ENCODE measurements at places on chromosomes 13 and 19. TPM values are rescaled to one million over a fixed set of nuclear protein-coding genes. Genes with fewer than 3 reads are reported as not detected.

DNA sequence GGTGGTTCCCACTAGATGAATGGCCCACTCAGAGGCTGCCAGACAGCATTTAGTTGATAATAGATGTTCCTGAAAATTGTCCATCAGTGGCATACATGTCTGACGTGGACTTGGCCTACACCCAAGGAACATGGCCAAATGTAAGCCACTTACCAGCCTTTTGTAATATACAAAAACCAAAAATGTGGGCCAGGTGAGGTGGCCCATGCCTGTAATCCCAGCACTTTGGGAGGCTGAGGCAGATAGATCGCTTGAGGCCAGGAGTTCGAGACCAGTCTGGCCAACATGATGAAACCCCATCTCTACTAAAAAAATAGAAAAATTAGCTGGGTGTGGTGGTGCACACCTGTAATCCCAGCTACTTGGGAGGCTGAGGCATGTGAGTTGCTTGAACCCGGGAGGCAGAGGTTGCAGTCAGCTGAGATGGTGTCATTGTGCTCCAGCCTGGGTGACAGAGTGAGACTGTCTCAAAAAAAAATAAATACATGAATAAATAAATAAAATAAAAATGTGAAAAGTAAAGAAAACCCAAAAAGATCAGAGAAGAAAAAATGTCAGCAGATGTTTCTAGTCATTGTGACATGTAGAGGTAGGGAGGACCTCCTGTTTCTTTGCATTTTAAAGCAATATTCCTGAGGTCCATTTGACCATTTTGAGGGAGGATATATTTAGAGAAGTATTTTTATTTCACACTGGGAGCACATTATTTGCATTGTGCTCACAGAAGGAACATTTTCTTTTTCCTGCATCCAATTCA, 7.1 kb upstream of the WTIP start:
- DNase-seq: no peak
- H3K27me3 ChIP-seq: no peaks in the 10 kb centered on the region
- no peak overlapping the region for H3K27ac ChIP-seq
- H3K4me3 ChIP-seq: no peak overlapping the region
- peaks cover 39% of the 10 kb centered on the region for H3K36me3 ChIP-seq
- H3K4me1 ChIP-seq: no peaks in the 10 kb centered on the region

DNA sequence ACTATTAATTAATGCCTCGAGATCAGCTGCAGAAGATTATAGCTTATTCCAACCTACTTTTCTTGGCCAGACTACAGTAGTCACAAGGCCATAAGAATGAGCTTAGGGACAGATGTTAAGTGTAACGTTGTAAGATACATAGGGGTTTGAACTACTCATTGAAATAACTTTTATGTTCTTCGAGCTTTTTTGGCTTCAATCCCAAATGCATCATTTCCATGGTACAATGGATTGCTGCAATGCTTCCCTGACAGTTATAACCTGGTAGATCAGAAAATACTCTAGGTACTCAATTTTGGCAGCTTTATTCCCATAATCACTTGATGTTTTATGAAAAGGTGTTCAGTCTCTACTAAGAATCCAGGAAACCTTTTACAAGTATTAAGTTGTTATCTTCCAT, 2216.7 kb upstream of the PCDH20 start:
- no peak overlapping the region for H3K27ac ChIP-seq
- H3K4me3 ChIP-seq: no peak overlapping the region
- H3K4me1 ChIP-seq: no peaks in the 10 kb centered on the region
- H3K36me3 ChIP-seq: no peaks in the 10 kb centered on the region
- DNase-seq: no peak

DNA sequence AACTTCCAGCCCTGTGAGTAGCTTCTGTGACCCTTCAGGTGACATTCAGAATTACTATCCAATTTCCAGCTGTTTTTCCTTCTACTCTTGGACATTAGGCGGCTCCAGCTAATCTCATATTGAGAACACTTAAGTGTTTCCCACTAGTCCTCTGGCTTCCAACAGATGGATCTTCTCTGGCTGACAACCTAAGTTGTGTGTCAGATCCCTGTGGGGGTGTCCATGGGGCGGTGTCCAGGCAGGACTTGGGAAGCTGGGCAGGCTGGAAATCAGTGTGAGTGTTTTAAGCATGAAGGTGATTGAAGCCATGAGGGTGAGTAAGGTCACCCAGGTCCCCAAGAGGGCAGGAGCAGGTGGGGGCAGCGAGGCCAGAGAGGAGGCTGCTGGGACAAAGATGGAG, 10.1 kb downstream of the CNOT3 start:
- no peak overlapping the region for H3K4me3 ChIP-seq
- peaks cover 14% of the 10 kb centered on the region for H3K4me1 ChIP-seq
- no peaks in the 10 kb centered on the region for H3K27me3 ChIP-seq
- peak; percentile 84 for DNase-seq

TMEM91 gene
- 23.5 TPM for total RNA-seq

LPAR2 gene
- 0.33 TPM for total RNA-seq

GRCh38 chr19:45895519-45895972, 6.9 kb downstream of the MYPOP start:
- no peak overlapping the region for H3K27ac ChIP-seq
- DNase-seq: no peak
- H3K4me1 ChIP-seq: peaks cover 2% of the 10 kb centered on the region
- no peaks in the 10 kb centered on the region for H3K36me3 ChIP-seq
